ENCODE measurements at places on chromosomes 11 and 22.

GRCh38 chr22:21094911-21095772 is 49.4 kb downstream of the LRRC74B start:
- DNase-seq = no peak

- no peak for DNase-seq
These were observed 30.3 kb upstream of the WNT7B start for GRCh38 chr22:46007003-46007847.

GRCh38 chr22:49044091-49044490 is 783.6 kb downstream of the BRD1 start:
- no peak for DNase-seq

- no peak for DNase-seq
These were observed 226.8 kb upstream of the TBCEL start for GRCh38 chr11:120797143-120797542.

DNA sequence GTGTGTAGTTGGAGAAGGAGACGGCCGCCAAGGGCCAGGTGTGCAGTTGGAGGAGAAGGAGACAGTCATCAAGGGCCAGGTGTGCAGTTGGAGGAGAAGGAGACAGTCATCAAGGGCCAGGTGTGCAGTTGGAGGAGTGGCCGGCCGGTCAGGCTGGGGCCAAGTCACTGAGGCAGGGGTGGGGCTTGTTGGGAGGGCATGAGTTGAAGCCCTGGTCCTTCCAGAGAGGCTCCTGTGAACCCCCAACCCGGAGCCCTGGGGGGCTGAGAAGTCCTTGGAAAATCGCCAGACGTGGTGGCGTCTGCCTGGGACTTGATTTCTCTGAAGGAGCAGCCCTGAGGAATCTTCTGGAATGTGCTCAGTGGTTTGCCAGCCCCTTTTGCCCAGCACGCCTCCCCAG is 1320.5 kb downstream of the BRD1 start:
- DNase-seq = no peak

DNA sequence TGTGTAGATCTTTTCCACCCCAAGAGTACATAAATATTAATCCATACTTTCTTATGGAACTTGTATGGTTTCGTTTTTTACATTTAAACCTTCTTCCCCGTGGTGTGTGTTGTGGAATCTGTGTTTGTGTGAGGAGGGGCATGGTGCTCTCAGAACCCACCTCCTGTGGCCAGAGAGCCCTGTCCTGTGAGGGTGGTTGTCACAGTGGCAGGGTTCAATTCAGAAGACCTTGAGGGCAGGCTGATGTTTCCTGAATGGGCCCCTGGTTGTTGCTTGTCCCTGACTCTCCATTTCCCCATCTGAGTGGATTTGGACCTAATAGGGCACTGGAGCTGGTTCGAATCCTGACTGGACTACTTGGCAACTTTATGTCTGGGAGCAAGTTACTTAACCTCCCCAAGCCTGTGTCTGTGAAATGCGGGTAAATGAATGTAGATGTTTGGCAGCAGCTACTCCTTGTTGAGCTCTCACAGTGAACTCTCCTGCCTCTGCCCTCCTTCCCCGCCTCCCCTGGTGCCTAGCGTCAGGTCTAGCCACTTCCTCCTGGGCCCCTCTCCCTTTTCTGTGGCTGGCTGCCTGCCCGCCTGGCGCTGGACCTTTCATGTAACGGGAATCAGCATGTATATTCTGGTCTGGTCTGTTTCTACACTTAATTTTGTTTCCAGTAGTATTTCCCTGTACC is 7.3 kb downstream of the NEAT1 start:
- no peak for DNase-seq

GRCh38 chr11:129192150-129192549 is at the start of gene ARHGAP32:
Gene ARHGAP32, minus strand, starts transcription at chr11:129192325. Its CDS starts 127 bp downstream, at chr11:129192198.
- no peak for DNase-seq

GRCh38 chr11:123176785-123177184 is 18.3 kb downstream of the CLMP start:
- DNase-seq = no peak

GRCh38 chr11:120932305-120932915 is 91.5 kb upstream of the TBCEL start:
- DNase-seq = no peak

DNA sequence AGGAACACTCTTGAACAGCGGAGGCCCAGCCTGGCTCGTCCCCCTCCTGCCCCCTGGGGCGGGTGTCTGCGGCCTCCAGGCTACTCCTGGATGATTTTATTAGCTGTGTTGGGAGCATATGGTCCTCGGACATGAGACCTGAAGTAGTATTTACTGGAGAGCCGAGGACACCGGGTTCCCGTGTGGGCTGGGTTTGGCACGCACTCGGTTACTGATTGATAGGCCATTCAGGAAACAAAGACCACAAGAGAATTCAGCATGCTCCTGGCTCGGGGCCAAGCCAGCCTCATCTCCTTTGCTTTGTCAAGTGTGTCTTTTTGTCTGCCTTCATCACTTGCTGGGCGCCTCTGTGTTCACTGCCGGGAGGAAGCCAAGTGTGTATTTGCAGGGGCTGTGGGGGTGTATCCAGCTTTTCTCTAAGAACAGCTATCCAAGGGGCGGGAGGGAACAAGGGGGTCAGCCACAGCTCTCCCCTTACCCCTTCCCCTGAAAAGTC is 9.7 kb downstream of the FXYD2 start:
- DNase-seq = no peak

GRCh38 chr22:27474711-27475547 is 326.6 kb downstream of the MN1 start:
- peak; percentile 92 for DNase-seq

DNA sequence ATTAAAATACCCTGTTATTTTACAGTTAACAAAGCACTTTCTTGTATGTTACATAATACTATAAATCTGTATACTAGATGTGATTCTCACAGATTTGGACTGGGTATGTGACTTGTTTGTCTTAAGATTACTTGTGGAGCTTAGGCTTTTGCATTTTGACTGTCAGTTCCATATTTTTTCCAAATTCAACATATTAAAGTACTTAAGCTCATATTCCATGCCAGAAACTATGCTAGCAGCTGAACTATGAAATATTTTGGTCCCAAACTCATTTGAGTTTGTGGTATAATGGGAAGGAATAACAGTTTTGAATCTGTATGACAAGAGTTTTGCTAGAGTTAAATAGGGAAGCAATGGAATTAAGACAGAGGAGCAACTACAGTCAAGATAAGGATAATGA is 841.4 kb downstream of the JRKL start:
- DNase-seq = no peak

DNA sequence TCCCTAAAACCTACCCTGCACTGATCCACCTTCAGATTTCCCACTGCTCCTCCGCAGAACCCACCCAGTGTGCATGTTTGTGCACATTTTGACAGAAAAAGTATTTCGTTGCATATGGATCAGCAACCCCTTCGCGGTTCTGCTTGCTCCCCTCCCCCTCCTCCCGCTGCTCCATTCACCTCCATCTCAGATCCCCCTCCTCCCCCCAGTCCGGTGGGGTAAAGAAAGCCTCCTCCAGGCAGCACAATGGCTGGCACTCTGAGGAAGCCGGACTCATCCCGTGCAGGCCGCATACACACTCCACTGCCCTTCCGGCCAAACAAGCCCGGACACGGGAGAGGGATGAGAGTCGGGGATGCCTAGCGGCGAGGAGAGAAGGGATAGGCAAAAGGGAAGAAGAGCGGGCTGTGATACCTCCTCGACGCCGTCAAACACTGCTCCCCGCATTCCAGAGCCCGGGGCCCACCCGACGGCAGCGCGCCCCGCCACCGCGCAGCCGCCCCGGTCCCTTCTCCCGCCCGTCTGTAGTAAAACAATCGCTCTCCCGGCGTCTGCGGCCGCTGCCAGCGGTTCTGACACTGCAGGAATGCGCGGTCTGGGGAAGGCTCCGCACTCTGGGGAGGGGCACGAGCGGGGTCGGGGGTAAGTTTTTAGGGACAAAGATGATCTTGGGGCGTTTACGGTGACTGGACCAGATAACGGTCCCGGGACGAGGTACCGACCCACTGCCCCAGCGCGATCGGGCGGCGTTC is 915 bp downstream of the FEZ1 start:
- DNase-seq = no peak

DNA sequence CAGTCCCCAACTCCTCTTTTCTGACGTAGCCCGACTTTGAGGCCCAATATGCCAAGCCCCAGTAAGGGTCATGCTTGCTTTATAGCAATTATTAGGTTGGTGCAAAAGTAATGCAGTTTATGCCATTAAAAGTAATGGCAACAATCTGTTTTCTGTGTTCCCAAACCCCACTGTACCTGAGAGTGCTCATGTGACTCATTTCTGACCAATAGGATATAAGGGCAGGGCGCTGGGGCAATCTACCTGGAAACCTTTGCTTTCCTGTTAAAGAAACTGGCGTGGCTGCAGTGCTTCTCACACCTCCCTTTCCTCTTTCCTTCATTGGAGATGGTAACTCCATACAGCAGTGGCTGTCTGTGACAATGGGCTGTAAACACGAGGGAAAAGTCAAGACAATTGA is 78.9 kb upstream of the MPPED2 start:
- DNase-seq = no peak

DNA sequence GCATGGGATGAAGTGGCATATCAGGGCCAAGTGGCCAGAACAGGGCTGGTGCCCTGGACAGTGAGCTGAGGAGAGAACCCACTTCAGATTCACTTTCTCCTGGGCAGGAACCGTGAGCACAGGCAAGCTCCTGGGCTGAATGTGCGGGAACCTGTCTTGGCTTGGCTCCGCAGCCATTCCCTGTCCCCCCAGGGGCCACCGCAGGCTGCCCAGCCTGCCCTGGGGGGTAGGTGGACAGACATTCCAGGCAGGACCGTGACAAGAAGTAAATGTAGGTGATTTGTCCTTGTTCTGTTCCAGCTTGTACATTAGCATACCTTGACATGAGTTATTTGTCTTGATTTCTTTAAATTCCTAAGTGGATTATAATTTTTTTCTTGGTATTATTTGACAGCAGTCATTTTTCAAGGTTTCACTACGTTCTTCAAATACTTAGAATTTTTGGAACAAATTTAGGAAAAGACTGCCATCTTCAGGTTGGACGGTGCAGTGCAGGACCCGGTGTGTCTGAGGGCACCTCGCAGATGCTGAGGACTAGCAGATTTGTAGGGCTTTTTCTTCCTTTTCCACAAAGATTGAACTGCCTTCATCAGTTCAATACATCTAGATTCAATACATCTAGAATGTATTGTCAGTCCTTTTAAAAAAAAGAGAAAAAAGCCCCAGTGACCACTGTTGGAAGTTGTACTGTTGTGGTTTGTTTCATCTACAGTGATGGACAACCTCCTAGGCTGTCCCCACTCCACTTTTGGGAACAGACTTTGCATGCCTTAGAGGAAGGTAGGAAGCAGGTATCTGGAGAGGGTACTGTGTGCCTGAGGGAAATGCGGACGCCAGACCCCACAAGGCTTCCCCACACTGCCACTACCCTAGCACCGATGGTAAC is 115.1 kb upstream of the RASSF10 start:
- DNase-seq = peak; percentile 31

DNA sequence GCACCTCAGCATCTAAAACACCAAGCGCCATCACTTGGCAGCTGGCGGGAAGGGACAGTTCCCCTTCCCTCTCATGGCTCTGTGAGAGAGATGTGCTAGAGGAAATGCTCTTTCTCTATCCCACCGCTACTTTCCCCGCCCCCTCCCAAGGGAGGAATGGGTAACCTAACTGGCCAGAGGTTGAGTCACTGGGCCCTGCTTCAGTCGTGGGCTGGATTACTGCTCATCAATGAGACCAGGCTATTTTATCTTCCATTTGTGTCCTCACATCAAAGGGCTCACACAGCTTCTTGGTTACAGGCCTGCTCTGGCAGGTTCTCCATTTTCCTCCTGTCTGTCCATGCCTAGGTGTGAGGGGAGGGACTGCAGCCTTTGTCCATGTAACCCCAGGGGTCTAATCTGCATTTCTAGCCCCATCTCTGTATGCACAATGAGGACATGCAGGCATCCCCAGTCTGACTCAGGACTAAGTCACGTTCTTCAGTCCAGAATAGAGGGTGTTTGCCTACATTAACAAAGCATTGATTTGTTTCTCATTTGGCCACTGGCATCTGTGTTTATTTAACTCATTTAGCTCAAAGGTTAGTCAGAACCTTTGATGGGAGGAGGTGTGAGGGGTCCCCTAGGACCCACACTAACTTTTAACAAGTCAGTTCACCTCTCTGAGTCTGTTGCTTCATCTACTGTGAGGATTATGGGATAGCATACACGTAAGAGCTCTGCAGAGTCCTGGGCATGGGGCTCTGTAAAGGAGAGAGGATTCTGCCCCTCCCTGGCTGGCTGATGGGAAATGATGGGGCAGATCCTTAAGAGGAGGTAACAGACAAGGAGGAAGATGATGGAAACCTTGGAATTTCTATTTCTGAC is 99.1 kb downstream of the XRRA1 start:
- no peak for DNase-seq

GRCh38 chr11:118705791-118706545 is 26.5 kb upstream of the TREH start:
- no peak for DNase-seq

DNA sequence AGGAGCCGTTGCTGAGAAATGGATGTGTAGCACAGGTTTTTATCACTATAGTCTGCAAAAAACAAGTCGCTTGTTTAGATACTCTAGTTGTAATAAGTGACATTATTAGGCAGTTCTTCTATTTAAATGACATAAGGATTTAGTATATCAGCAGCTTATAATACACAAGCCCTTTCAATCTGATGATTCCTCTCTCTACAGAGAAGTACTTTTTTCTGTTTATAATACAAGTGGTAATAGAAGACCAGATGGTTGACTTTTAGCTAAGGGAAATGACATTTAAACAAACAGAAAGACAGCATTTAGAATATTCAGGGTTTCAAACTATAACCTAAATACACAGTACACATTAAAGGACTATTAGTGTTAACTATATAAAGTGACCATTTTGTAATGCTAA is 60.4 kb downstream of the IMMP1L start:
- no peak for DNase-seq

GRCh38 chr11:126512741-126513715 is 157.5 kb downstream of the ST3GAL4 start:
- DNase-seq = no peak

DNA sequence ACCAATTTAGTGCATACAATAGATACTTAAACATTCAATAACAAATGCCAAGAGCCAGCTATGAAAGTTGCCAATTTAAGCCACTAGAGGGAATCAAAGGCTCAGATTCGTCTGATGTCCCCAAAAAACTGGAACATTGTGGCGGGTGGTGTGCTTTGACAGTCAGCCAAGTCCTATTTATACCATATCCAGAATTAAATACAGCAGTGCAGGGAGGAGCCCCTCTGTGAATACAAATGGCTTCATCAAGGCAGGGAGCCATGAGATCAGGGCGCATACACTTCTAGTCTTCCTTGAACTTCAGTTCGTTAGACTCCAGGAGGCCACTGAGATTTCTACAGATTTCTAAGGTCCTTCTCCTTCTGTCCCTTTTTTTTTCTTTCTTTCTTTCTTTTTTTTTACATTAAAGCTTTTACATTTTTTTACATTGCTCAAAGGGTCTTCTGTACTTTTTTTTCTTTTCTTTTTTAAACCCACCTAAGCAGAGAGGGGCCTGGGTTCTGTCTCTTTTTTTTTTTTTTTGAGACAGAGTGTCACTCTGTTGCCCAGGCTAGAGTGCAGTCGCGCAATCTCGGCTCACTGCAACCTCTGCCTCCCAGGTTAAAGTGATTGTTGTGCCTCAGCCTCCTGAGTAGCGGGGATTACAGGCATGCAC is 41.5 kb upstream of the HSPA8 start:
- DNase-seq = no peak

All from non-pigmented ciliary epithelial cell (primary cell).